ENCODE measurements at places on chromosomes 1 and 21.

DNA sequence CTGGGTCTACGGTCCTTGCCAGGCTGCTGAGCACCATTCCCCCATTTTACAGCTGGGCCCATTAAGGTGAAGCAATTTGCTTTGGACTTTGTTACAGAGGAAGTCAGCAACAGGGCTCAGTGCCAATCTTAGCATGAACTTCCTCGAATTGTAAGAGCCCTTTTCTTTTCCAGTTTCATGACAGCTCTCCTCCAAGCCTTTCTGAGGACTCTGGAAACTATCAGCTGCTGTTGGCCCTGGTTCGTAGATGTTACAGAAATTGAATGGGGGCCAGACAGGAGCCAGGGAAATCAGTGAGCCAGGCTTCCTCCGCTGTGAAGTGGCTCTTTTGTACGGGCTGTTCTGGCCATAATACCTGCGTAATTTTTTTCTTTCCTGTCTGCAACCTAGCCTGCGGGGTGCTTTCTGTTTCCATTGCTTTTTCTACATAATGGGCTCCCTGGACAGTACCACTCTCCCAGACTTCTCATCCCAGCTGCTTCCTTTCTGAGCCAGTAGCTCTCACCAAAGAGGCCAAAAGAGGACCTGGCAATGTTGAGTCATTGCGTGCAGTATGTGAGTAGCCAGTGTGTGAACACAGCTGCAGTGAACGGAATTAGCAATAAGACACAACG lies 386.3 kb downstream of the DISC1 start:
- peak; percentile 19 for DNase-seq

DNA sequence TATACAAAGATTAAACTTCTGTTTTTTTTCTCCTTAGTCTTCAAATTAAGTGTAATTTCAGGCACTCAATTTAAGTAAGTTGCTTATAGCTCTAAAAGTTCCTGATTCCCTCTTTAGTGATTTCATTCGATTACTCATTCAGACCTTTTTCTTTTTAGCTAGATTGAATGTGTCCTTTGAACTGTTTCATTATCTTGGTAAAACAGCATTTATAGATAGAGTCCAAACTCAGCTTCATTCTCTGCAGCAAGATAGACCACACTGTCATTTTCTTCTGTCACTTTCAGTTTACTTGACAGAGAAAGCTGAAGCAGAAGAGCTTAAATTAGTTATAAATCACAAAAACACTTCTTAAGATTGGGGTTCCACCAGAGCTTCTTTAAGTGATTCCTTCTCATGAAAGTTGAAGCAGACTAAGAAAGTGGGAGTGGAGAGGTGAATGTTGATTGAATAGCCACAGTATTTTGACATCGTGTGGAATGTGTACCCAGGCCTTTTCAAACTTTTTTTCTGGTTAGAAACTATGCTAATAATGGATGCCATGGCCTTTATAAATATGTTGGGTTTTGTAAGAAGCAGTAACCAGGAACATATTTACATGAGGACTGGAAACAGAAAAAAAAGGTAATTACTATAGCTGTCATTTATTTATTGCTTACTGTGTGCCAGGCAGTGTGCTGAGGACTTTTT lies 52.2 kb downstream of the ZBTB40 start:
- no peak for DNase-seq

DNA sequence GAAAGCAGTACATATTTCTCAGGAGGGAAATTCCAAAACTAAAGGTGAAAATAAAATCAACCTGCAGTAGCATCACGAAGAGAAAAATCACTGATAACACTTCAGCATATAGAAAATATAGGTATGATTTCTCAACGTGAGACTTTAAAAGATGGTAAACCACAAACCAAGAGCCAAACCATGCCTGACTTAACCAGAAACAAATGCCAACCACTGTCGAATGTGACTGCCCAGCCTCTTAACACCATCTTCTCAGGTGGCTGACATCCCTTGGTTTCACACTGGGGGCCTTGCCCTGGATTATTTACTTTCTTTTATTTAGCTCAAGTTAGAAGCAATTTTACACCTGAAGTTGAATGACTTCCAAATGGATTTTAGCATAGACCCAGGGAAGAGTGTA lies 10.1 kb downstream of the HMGCS2 start:
- no peak for DNase-seq

DNA sequence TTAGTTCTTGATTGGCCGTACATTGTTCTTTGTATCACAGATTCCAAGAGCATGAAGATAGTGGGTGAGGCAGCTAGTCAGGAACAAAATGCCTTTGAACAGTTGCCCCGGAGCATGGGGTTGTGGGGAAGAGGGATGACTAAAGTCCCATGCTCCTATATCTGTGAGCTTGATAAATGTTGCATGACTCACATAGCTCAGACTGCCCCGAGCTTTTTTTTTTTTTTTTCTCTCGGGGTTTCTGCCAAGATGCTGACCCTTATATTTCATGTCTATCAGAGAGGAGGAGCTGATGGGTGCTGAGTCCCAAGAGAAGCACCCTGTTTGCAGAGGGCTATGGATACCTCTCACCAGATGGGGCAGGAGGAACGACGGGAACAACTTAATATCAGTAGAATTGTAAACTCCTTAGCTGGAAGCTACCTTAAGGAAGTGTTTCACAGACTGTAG lies 40.6 kb downstream of the SRRM1 start:
- peak; percentile 50 for DNase-seq

- no peak for DNase-seq
These were observed 18.6 kb upstream of the ATP1B1 start for GRCh38 chr1:169087876-169088275.
